A673 (cell line): ENCODE measurements at places on chromosomes 12 and 14.

DNA sequence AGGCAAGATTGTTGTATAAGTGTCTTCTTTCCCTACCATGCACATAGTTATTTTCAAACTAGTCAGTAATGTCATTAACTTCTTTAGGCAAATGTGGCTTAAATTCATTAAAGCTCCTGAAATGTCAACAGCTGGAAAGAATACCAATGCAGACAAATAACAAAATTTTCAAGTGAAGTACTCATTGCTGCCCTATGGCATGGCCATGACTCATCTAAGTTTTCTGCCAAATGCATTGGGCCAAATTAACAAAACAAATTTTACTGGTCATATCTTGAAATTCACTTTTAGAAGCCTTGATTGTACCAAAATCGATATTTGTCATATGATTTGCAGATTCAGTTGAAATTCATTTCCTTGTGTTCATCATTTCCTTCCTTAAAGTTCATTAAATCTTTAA is 915.9 kb downstream of the SLC6A15 start:
- DNase-seq: no peak

DNA sequence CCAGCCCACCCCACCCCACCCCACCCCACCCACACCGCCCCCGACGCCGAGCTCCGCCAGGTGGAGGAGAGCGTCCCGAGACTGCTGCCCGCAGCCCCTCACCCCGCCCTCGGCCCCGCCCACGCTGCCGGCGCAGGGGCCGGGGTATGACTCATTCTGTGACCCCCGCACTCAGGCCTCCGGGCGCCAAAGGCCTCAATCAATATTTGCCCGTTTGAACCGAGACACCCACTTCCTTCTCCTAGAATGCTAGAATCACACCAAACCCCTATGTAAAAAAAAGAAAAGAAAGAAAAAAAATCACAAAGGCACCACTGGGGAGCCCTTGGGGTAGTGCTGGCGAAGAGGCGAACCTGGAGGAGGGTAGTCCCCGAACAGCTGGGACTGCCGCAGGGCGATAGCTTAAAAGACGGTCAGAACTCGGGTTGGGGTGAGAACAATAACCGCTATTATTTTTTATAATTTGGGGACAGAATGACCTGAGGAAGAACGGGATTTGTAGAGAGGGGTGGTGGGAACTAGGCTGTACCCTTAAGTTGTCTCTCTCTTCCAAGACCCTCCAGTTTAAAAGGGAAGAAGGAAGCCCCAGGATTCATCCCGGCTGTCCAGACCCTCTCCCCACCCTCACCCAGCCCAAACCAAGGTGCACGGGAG is 894 bp downstream of the KRT8 start:
- no peak for DNase-seq

DNA sequence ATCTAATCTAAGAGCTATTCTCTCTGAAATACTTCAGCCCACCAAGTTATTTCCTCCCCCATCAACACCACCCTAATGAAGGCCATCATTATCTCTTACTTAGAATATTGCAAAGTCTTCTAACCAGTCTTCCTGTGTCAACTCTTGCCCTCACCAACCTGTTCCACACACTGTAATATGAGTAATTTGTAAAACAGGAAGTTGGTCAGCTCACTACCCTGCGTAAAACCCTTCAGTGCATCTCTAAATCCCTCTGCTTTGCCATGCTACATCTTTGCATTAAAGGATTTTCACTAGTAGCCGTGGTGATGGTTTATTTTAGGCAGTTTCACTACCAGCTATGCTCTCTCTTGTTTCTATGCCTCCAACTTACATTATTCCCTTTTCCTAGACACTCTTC is 70.0 kb downstream of the KIF21A start:
- DNase-seq: no peak

- DNase-seq: peak; percentile 88
Measured at GRCh38 chr14:22314183-22314820, 274.7 kb downstream of the DAD1 start.

DNA sequence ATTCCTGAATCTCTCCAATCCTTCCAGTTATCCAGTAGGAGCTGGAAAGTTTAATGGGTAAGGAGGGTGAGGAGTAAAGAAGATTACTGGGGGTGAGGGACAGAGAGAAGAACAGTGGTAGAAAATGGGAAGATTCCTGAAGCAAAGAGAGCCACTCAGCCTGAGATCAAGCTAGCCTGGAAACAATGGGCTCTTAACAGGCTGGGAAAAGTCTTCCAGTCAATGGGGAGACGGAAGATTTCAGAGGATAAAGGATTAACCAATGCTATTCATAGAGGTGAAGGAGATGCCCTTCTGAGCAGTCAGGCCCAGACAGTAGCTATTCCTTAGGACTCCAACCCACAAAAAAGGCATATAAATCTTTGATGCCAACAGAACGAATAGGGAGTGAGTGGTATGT is 14.8 kb downstream of the GDF11 start:
- no peak for DNase-seq

- no peak for DNase-seq
Measured at GRCh38 chr12:94244165-94245133, 96.1 kb downstream of the PLXNC1 start.

- DNase-seq: no peak
Measured at GRCh38 chr14:87866116-87866515, 126.9 kb downstream of the GALC start.

DNA sequence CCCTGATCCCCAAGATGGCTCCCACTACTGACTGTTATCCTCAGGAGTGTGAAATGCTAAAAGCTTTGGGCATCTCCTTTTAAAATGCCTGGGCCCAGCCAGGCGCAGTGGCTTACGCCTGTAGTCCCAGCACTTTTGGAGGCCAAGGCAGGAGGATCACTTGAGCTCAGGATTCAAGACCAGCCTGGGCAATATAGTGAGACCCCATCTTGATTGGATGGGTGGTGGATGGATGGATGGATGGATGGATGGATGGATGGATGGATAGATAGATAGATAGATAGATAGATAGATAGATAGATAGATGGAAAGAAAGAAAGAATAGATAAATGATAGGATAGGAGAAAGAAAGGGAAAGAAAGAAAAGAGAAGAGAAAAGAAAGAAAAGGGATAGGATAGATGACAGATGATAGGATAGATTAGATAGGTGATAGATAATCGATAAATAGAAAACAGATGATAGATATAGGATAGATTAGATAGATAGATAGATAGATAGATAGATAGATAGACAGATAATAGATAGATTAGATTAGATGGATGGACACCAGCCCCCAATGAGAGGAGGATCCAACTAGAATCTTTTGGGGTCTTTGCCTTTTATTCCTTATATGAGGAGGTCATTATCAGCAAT is 9.5 kb downstream of the P2RX4 start:
- no peak for DNase-seq
